ENCODE measurements at places on chromosomes 3 and 15.

- DNase-seq = peak; percentile 6
Observed at GRCh38 chr3:114624571-114625181, 330.8 kb downstream of the TIGIT start.

GRCh38 chr3:152293347-152294006, 24.7 kb downstream of the MBNL1 start:
- DNase-seq = no peak

GRCh38 chr3:37609181-37610110, 252.2 kb upstream of the CTDSPL start:
- no peak for DNase-seq

DNA sequence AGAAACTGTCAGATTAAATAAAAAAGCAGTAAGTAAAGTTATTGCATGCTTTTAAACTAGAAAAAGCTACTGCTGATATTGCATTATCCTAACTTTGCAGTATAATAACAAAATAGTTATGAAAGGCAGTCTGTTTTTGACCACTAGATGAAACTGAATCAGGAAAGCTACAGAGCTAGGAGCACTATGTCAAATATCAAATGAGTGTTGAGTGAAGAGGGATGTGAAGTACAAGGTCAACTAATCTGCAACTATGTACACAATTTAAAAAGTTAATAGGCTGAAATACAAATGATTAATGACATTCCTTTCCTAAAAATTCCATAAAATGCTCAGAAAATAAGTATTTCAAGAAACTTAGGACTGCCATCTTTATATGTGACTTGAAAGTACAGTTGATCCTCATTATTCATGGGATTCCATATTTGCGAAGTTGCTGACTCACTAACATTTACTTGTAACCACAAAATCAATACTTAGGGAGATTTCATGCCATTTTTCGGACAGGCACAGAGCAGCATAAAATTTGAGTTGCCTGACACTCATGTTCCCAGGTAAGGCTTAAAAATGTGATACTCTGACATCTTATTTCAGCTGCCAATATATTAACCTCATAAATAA, 34.5 kb downstream of the SLC4A7 start:
- no peak for DNase-seq

DNA sequence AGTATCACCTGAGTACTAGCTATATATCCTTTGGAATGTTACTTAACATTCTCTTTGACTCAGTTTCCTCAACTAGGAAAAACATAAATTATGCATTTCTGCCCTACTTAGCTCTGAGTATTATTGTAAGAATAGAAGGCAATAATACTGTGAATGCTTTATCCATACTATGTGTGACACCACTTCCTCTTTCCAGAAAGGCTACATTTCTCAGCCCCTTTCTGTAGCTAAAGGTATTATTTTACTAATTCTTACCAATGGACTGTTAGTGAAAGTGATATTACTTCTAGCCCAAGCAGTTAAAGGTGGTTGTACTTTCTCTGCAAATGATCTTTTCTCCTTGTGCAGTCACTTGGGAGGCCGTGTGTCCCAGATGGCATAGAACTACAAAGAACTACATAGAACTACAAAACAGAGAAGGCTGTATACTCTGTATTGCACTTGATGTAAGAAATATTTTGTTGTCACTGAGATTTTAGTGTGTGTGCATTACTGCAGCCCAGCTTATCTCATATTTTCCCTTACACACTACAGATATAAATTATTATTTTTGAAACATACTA, 35.1 kb downstream of the MYH15 start:
- no peak for DNase-seq

DNA sequence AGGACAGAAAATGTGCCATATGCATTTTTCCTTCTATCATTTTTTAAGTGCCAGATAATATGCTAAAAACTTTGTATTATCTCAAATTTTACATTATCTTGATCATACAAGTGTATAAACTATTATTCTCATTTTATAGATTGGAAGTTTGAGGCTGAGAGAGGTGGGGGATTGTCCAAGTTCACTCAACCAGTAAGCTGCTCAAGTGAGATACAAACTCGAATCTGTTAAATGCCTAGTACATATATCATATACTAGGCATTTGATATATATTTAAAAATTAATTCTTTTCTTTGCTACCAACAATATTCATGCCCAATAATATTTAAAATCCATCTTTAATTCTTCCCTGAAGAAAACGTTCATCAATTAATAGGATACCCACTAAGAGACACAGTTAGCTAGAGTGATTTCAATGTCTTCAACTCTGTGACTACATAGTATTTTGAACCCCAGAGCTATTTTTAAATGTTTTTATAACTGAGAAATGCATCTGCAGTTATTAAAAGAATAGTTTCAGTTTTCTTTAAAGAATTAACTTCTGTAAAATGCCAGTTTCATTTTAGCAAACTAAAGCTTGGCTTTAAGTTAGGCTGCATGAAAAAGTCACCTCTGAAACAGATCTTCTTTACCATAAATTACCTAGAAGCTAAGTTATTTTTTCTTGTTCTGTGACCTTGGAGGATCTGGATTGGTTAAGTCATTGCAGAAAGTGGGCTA, 40.4 kb downstream of the IQCB1 start:
- DNase-seq = no peak

- DNase-seq = no peak
Observed at GRCh38 chr3:196051282-196052076, 30.4 kb downstream of the TFRC start.

- DNase-seq = no peak
Observed at GRCh38 chr3:58206406-58207011, 4.3 kb downstream of the DNASE1L3 start.

DNA sequence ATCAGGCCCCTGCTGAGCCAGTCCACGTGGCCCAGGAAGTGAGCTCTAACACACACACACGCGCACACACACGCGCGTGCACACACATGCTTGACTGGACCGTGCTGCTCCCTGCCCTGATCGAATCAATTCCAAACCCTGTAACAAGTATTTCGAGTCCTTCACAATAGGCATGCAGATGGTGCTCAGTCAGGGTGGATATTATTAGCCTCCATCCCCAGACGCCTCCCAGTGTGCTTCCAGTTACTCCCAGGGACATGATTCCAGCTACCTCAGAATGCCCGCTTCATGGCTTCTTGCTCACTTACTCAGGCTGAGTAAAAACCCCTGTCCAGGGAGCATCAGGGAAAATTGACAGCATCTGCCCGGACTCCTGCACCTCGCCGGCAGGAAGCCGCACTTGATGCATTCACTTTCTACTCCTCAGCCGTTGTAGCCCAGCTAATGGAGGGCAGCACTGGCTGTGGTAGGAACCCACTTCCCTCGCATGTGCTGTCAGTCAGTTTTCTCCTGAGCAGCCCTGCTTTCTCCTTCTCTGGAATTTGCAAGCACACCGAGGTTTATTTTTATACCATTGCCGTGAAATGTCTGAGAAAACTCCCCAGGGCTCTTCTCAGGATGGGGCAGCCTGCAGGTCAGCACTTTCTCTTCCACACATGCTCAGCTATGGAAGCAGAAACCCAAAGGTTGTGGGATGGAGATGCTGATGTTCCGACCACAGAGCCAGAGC, 126.1 kb upstream of the ABHD17C start:
- no peak for DNase-seq

- no peak for DNase-seq
Observed at GRCh38 chr3:160370987-160371857, 27.8 kb downstream of the IFT80 start.

Measured in NCI-H2081 (cell line).